Fibroblast of lung (primary cell): ENCODE measurements at places on chromosomes 6 and 20. TPM values are rescaled to one million over a fixed set of nuclear protein-coding genes. Genes with fewer than 3 reads are reported as not detected.

Gene PTK7
- total RNA-seq = 145 and 159 TPM in 2 replicates

Gene E2F1
- 0.51 and 2.1 TPM in 2 replicates for total RNA-seq

Gene FAM209B
- total RNA-seq = not detected in 2 replicates

Gene SLC32A1
- total RNA-seq = not detected in 2 replicates

Gene TP53TG5
- total RNA-seq = under 0.01 TPM in 1 of 2 replicates, not detected in the other

Gene VEGFA
- 150 and 208 TPM in 2 replicates for total RNA-seq

Gene CDSN
- not detected in 2 replicates for total RNA-seq

Gene HLA-DRB1
- total RNA-seq = under 0.01 and 0.26 TPM in 2 replicates

Gene SLC12A5
- total RNA-seq = 0.26 and 0.50 TPM in 2 replicates

Gene PNLDC1
- total RNA-seq = not detected in 2 replicates

Gene THBS2
- 269 and 473 TPM in 2 replicates for total RNA-seq

Gene RIPOR2
- 0.51 and 3.6 TPM in 2 replicates for total RNA-seq

Gene SAMD5
- 3.1 and 4.0 TPM in 2 replicates for total RNA-seq

Gene SNAI1
- 0.26 and 0.66 TPM in 2 replicates for total RNA-seq

Gene CLDN20
- total RNA-seq = not detected in 2 replicates

Gene LY6G6F
- total RNA-seq = not detected in 2 replicates

Gene SNHG17
- 5.4 and 10.6 TPM in 2 replicates for total RNA-seq

Gene FKBP1A
- total RNA-seq = 71.4 and 120 TPM in 2 replicates

Gene PRICKLE4
- total RNA-seq = 0.26 TPM in 1 of 2 replicates, not detected in the other

Gene ACSS1
- 1.3 and 3.9 TPM in 2 replicates for total RNA-seq

Gene PTCHD4
- 4.4 and 5.8 TPM in 2 replicates for total RNA-seq

Gene UBD
- not detected in 2 replicates for total RNA-seq
